Stimulated activated CD4-positive, alpha-beta T cell treated with anti-CD3 and anti-CD28 coated beads, Interleukin-4, amount 100 ng/mL, for 24 hours (primary cell): ENCODE measurements at places on chromosomes 12 and 14.

- no peak for DNase-seq
Observed at GRCh38 chr14:33814010-33814409, 136.9 kb downstream of the EGLN3 start.

GRCh38 chr14:88454886-88455285 is 69.4 kb downstream of the SPATA7 start:
- DNase-seq = no peak

- DNase-seq = no peak
Observed at GRCh38 chr12:59977779-59978178, 381.9 kb downstream of the SLC16A7 start.

DNA sequence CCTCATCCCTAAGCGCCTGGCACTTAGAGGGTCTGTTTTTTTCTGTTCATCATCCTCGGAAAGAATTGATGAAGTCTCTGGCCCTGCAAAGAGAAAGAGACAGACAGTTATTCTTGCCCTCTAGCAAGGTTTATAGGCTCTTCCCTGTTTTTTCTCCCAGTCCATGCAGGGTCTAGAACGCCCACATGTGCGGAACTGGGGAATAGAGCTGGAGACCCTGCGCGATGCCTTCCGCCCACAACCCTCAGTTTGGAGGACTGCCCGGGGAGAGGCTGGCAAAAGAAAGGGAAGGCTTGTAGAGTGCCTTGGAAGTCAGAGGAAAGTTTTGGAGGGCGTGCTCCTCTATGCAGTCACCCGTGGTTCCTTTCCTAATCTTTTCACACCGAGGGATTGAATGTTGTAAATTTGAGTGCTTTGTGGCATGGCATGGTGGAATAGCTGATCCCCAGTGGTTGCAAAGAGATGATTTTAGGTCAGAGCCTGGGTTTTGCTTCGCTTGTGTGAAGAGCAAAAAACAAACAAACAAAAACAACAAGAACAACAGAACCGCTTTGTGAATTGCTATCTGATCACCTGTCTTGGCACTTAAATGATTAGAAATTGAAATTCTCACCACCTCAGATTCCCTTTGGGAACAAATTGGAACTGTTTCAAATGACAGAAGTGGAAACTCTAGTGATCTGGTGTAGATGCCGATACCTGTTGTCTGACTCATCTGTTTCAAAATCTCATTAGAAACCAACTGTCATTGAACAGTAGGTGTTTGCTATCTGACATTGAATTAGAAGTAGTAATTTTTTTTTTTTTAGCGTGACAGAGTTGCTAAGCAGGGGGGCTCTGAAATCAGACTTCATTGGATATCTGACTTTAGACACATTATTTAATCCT is 947 bp downstream of the GAS2L3 start:
- DNase-seq = no peak
